ENCODE measurements at places on chromosomes 3 and 15.

DNA sequence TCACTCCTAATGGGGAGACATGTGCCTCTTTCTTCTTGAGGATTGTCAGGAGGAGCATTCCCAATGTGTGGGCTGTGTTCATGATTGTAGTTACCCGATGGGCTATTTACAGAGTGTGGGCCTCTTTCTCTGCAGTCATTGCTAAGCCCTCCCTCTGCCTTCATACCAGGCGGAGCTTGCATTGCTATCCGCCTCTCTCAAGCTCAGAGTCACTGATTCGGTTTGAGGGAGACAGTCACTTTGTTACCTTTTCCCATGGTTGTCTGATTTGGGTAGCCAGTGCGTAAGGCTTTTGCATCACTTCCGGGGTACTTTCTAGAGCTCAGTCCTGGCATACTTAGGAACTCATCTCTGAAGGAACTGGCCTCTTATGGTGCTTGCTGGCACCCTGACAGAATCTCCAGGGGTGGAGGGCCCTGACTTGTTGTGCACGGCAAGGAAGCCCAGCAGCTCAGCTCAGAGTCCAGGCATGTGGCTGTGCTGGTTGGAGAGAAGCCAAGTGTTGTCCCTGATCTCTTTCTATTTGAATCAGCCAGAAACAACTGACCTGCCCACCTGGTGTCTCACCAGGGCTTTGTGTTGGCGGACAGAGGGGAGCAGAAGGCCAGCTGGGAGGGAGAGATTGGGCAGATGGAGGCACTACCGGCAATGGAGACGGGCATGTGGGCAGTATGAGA lies 79.8 kb downstream of the EPHB1 start:
- no peak for DNase-seq

GRCh38 chr15:28993720-28994053 lies 107.9 kb downstream of the APBA2 start:
- DNase-seq, result no peak

GRCh38 chr3:131914090-131914691 lies 120.6 kb downstream of the CPNE4 start:
- DNase-seq, result peak; percentile 24

DNA sequence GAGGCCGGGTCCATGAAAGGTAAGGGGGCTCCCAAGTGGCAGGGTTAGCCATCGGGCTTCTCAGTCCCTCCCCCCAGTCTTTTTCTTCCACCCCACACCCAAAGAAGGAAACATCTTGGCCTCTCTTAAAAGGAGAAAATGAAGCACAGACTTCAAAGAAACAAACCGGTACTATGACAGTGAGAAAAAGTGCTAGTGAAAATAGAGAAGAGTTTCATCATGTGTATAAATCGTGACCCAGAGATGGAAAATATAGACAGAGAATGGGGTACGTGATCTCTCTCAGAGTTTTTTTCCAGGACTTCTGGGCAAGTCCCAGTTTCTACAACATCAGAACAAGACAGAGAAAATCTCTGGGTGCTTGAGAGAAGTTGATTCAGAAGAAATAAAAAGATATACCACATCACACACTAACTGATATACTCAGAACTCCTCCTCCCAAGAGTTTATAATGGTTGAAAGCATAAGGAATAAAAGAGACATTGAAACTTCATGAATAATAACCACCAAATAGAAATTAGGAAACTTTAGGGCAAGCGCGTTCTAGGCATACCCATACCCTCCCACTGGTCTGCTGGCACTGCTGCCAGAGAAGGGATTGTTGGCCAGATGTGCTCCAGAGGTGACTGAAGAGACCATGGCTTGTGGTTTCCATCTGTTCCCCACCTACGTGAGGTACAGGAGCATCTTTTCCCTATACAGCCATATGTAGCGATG lies 318.9 kb upstream of the CHRM5 start:
- DNase-seq, result no peak

GRCh38 chr15:71565631-71566160 lies 244.7 kb upstream of the NR2E3 start:
- no peak for DNase-seq

- DNase-seq, result no peak
Measured at GRCh38 chr3:178201714-178202113, 334.5 kb upstream of the KCNMB2 start.

DNA sequence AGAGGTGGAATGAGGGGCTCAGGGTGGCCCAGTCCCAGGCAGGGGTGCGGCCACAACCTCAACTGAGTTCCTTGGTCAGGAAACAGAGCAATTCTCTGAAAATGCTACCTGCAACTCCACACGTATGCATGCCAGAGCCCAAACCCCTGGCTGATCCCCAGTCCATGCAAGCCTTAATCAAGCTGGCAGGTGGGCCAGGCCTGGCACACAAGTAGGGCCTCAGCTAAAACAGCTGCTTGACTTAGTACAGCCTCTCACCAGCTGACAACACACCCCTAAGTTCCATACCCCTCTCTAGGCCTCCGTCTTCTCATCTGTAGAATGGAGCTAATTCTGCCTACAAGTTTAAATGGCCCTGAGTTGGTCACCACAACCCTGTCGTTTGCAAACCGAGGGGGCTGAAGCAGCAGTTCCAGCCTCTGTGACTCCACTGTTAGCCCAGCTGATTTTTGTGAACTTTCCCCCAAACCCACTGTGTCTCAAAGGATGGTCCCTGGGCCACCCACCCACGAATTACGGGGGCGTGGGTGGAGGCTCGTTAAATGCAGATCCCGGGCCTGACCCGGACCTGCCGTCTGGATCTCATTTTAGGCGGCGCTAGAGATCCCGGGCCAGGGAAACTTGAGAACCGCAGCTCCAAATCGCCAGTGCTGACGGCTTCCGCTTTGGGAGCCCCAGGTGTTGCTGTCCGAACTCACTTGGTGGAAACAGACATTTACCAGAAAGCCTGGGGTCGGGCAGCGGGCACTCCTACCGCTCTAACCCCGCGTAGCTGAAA lies 927 bp downstream of the CHDH start:
- peak; percentile 84 for DNase-seq

GRCh38 chr15:90160781-90161727 lies 40.1 kb upstream of the SEMA4B start:
- peak; percentile 72 for DNase-seq

DNA sequence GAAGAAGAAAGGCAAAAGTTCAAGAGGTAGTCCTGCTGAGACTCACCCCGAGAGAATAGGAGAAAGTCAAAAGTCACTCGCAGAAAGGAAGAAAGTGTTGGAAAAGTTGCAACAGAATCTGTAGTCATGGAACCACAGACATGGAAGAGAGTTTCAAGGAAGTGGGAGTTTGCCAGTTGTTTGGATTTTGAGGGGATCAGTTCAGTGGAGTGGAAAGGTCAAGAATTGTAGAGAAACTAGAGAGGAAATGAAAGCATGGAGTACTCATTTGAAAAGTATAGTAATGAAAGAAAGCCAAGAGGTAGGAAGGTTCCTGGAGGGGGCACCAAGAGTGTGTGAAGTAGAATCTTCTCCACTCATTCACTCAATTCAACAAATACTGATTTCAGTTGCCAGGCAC lies 34.7 kb downstream of the SPTSSB start:
- no peak for DNase-seq

DNA sequence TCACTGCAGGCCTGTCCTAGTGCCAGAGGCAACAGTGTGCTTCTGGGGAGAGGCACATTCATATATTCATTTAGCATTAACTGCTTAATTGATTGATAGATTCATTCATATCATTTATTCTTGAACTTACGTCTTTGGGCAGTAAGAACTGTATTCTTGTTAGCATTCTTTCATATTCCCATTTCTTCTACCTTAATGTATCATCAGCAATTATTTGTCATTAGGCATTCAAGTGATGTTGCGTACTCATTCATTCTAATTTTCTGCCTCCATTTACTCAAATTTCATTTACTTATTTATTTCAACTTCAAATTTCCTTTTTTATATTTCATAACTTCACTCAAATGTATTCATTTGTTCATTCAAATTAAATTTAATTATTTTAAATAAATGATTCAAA lies 31.5 kb upstream of the CCR4 start:
- DNase-seq, result no peak

- DNase-seq, result no peak
Measured at GRCh38 chr3:31039145-31039544, 144.7 kb upstream of the GADL1 start.

GRCh38 chr3:11289864-11290263 lies 17.7 kb downstream of the ATG7 start:
- DNase-seq, result no peak

- no peak for DNase-seq
Measured at GRCh38 chr15:41940441-41940857, 31.9 kb downstream of the EHD4 start.

DNA sequence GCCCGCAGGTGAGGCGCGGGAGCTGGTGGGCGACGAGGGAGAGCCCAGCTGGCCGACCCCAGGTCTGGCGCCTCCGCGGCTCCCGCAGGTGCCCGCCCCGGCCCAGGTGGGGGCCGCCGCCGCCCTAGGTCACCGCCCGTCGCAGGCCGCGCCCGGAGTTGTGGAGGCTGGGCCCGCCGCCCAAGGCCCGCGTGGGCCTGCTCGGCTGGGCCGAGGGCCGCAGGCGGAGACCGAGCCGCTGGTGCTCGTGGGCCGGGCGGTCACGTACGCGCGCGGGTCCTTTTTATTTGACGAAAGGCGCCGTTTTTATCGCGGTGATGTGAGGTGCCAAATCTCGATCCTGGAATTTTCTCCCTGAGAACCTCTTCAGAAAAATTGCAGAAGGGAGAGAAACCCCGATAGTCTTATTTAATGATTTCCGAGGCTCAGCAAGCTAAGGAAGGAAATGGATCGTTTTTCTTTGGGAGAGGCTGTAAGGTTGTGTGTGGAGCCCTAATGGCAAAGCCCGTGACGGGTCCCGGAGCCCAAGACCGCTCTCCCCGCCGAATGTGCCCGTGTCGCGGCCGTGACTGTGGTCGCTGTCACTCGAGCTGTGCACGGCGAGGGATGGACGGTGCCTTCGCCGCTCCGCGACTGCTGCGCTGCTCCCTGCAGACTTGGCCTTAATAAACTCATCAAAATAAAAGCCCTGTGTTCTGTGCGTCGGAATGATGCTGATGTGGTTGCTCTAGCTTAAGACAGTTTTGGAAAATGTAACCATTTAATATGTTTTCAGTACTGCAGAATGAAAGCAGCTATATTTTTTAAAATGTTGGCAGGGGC lies 612 bp downstream of the APPL1 start:
- peak; percentile 40 for DNase-seq

DNA sequence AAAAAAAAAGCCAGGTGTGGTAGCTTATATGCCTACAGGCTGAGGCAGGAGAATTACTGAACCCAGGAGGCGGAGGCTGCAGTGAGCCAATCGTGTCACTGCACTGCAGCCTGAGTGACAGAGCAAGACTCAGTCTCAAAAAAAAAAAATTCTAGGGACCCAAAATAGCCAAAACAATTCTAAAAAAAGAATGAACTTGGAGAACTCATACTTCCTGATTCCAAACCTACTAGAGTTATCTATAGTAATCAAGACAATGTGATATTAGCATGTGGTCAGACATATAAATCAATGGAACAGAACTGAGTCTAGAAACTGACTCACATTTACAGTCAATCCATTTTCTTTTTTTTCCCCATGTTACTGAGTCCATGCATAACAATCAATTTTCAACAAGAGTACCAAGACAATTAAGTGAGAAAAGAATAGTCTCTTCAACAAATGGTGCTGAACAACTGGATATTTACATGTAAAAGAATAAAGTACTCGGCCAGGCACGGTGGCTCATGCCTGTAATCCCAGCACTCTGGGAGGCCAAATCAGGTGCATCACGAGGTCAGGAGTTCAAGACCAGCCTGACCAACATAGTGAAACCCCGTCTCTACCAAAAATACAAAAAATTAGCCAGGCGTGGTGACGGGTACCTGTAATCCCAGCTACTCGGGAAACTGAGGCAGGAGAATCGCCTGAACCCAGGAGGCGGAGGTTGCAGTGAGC lies 11.9 kb downstream of the PRKAR2A start:
- DNase-seq, result no peak

GRCh38 chr15:44158111-44158510 lies 37.0 kb downstream of the FRMD5 start:
- no peak for DNase-seq

GRCh38 chr15:78061963-78062427 lies 15.5 kb downstream of the TBC1D2B start:
- DNase-seq, result no peak

- peak; percentile 42 for DNase-seq
Measured at GRCh38 chr15:52288051-52288942, 7.3 kb downstream of the MYO5C start.

DNA sequence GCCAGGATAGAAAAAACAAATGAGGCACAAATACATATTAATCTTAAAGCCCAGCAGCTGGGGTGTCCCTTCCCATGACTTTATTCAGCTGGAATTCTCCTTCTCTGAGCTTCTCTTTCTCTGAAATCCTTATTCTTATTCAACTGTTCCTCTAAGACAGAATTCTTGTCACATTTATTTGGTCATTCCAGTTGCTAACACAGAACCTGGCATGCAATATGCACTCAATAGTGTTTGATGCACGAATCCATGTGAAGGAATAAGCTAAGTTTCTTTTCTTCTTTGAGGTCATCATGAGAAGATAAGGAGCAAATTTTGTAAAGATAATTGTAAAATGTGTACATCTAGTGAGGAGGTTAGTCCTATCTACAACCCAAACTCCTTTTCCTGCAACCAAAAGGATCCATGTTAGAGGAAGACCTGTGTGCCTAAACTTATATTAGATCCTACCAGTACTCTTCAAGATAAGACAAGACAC lies 154.2 kb upstream of the KCNMB2 start:
- DNase-seq, result no peak

- no peak for DNase-seq
Measured at GRCh38 chr15:58407236-58407775, 24.5 kb upstream of the LIPC start.

- no peak for DNase-seq
Measured at GRCh38 chr3:66860771-66861170, 137.3 kb upstream of the KBTBD8 start.

DNA sequence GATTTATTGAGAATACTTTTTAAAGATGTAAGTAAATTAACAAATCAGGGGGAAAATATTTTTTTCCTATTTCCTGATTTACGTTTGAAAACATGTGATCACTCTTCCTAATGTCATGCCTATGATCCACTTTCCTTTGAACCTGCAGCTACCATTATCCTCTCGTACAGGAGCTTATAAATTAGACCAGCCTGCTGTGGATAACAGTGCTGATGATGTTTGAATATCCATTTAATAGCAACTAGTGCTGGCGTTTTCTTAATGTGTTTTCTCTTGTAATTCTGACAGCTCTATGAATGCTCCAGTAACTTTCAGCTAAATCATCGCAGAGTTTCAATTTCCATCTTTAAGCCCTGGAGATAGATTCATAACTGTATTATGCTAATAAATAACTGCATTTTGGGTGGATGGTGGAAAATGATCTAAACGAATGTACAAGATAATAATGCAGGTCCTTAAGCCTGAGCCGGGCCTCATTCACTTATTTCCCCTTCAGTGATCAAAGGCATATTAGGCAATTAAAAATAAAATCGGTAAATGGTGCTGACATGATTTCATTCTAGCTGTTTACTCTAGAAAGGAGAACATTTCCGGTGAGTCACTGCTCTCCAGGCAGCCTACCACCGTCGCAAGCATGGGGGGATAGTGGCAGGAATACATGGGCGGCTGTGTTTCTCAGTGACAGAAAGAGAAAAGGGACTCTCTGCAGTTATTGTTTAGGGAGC lies 58.5 kb upstream of the SLC24A5 start:
- DNase-seq, result no peak
